GM20000 (cell line): ENCODE measurements at places on chromosomes 6 and 20.

- peak; percentile 41 for DNase-seq
Observed at GRCh38 chr6:142885182-142885867, 59.7 kb downstream of the HIVEP2 start.

DNA sequence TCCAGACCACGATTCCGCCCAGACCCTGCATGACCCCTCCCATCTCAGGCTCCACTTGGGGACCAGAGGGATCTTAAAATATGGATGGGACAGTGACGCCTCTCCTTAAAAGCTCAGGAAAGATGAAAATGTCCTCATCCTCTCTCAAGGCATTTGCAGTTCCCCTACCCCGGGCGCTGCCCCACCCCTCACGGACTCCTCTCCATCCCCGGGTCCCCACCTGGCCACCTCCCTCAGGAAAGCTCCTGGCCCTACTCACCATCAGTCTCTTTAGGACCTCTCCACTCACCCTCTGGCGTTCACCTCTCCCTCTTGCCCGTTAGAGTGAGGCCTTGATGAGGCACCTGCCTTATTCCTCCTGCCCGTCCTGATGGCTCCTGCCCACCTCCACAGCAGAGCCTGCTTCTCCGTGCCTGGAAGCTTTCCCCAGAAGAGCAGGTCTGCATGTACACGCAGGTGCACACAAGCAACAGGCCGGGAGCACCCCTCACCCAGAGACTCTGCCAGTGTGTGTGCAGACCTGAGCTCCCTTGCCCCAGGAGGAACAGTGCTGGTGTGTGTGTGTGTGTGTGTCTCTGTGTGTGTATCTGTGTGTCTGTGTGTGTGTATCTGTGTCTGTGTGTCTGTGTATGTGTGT, 105.6 kb upstream of the NXT1 start:
- no peak for DNase-seq

DNA sequence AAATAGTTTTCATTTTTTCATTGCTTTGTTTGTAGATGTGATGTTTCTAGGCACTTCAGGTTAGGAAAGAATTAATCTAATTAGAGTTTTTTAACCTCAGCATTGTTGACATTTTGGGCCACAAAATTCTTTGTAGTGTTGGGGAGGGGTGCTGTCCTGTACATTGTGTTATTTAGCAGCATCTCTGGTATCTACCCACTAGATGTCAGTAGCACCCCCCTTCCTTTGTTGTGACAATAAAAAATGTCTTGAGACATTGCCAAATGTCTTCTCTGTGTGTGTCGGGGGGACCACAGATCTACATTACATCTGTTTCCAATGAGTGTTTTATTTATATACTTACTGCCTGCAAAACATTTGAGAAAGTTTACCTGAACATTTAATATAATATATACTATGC, 45.6 kb downstream of the EYA4 start:
- no peak for DNase-seq

- DNase-seq: no peak
Observed at GRCh38 chr6:68197356-68197755, 437.7 kb upstream of the ADGRB3 start.

GRCh38 chr6:149230712-149231460, 86.6 kb upstream of the TAB2 start:
- DNase-seq: no peak

- peak; percentile 75 for DNase-seq
Observed at GRCh38 chr20:39829661-39830060, 859.4 kb downstream of the MAFB start.

DNA sequence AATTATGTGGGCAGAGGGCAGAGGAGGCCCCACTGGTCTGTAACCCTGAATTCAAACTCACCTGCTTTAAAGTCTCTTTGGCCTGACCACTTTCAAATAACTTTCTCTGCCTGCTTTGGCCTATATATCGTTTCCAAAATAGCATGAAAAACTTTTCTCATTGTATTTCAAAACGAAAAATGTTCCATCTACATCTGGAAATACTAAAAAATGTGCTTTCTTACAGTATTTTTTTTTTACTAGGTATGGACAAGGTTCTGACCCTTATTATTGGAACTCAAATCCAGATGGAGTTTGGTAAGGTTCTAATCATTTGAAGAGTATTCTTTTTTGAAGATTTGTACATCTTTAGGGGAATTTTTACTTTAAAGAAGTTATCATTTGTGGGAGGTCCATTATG, 241.9 kb downstream of the PAX1 start:
- no peak for DNase-seq

DNA sequence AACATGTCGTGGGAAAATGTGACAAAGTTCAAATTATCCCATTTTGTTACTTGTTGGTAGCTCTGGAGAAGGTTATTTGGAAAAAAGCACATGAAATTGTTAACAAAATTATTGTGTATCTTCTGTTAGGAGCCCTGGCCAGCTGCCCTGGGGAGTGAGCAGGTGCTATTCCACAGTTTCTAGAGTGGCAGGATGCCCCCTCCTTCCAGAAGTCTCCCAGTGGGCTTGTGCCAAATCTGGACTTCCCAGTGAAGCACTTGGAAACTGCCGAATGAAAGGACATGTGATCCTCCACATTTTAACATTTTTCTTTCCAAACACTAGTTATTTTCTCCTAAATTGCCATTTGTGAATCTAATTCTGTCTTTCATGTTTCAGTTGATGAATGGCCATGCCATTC, 66.9 kb upstream of the CLDN20 start:
- no peak for DNase-seq

DNA sequence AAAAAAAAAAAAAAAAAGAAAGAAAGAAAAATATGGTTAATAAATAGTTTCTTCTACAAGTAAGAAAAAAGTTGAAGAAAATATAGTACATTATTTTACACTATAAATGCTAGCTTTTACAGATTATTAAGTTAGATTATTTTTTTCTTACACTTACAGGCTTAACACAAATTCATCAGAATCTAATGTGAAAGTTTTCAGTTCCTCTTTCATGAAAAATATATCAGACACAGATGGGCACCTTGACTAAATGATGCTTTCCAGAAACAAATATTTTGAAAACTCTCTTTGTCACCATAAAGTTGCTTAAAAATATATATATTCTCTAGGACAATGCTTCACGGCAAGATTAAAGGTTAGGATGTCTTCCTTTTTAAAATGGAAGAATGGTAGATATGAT, 321.8 kb upstream of the HSF2 start:
- DNase-seq: no peak
